ENCODE measurements at places on chromosomes 3 and 15. TPM values are rescaled to one million over a fixed set of nuclear protein-coding genes. Genes with fewer than 3 reads are reported as not detected.

- H3K27me3 ChIP-seq, result no peaks in the 10 kb centered on the region
- no peak overlapping the region for H3K27ac ChIP-seq
- H3K4me1 ChIP-seq, result no peaks in the 10 kb centered on the region
- no peak overlapping the region for H3K4me3 ChIP-seq
- DNase-seq, result no peak
These were observed 666.2 kb downstream of the PDCD6IP start for GRCh38 chr3:34464646-34465045.

DNA sequence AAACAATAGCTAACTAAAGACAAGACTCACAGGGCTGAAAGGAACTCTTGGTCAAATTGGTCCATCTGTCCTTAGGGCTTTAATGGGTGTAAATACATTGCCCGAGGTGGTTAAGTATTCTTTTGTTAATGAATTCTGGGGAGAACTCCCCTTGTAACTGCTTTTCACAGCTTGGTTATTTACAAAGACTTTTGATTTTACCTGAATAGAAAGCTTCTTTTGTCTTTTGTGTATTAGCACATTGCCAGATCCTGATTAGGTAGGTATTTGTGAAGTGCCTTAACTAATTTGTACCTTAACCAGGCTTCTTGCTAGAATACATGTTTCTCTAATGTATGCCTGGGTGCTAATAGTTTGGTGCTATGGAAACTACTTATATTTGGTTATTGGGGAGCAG is 14.0 kb downstream of the CHD2 start:
- no peak for DNase-seq
- H3K36me3 ChIP-seq, result peaks cover 2% of the 10 kb centered on the region
- H3K27ac ChIP-seq, result peak overlapping the region; percentile 20
- peaks cover 99% of the 10 kb centered on the region for H3K4me1 ChIP-seq
- no peaks in the 10 kb centered on the region for H3K27me3 ChIP-seq

DNA sequence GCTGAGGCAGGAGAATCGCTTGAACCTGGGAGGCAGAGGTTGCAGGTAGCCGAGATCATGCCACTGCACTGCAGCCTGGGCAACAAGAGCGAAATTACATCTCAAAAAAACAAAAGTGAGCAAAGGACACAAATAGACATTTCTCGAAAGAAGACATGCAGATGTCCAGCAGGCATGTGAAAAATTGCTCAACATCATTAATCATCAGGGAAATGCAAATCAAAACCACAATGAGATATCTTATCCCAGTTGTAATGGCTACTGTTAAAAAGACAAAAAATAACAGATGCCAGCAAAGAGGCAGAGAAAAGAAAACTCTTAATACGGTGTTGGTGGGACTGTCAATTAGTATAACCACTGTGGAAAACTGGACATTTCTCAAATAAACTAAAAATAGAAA is 20.9 kb downstream of the ASB7 start:
- no peak overlapping the region for H3K4me3 ChIP-seq
- DNase-seq, result no peak
- H3K4me1 ChIP-seq, result no peaks in the 10 kb centered on the region
- no peaks in the 10 kb centered on the region for H3K27me3 ChIP-seq

GRCh38 chr3:70840106-70840870 is 527.9 kb upstream of the MDFIC2 start:
- no peaks in the 10 kb centered on the region for H3K4me1 ChIP-seq
- no peaks in the 10 kb centered on the region for H3K36me3 ChIP-seq
- H3K27ac ChIP-seq, result no peak overlapping the region
- no peak overlapping the region for H3K4me3 ChIP-seq

DNA sequence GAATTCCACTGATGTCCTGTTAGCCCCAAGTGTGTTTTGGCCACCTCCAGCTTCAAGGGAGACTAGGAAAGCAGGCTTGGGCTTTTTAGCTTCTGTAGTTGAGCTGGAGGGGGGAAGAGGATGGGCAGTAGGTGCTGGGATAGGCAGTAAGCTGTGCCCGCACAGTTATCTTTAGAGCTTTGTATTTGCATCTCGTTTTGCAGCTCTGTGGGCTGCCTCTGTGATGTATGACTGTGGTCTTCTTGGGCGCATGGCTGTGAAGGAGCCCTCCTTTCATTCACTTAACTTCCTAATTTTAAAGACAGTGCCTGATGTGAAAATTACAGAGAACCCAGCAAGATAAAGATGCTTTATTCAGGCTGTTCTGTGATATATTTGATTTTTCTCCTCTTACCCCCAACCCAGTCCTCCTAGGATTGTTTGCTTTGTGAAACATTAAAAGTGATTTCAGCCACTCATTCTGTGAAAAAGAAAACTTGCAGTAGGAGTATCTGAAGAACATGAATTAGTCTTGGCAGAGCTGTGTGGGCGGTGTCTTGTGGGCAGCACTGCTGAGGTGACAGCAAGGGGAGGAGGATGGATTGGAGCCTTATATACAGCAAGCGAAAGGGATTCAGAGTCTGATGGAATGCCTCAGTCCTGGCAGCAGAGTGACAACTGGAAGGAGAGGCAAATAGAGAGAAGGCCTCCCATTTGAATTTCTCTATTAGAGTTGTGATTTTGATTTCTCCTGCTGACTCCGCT is 74.3 kb downstream of the LARS2 start:
- H3K4me1 ChIP-seq, result no peaks in the 10 kb centered on the region
- no peaks in the 10 kb centered on the region for H3K27me3 ChIP-seq
- no peak for DNase-seq
- peaks cover 54% of the 10 kb centered on the region for H3K36me3 ChIP-seq
- H3K27ac ChIP-seq, result no peak overlapping the region

GRCh38 chr3:149153402-149153801 is 24.0 kb downstream of the HPS3 start:
- H3K27me3 ChIP-seq, result no peaks in the 10 kb centered on the region
- H3K4me1 ChIP-seq, result no peaks in the 10 kb centered on the region
- peaks cover 12% of the 10 kb centered on the region for H3K36me3 ChIP-seq
- H3K27ac ChIP-seq, result no peak overlapping the region
- no peak for DNase-seq

GRCh38 chr3:173096994-173097785 is 43.8 kb downstream of the SPATA16 start:
- no peaks in the 10 kb centered on the region for H3K4me1 ChIP-seq
- H3K27ac ChIP-seq, result no peak overlapping the region
- DNase-seq, result no peak
- H3K4me3 ChIP-seq, result no peak overlapping the region
- H3K27me3 ChIP-seq, result no peaks in the 10 kb centered on the region
- no peaks in the 10 kb centered on the region for H3K36me3 ChIP-seq

DNA sequence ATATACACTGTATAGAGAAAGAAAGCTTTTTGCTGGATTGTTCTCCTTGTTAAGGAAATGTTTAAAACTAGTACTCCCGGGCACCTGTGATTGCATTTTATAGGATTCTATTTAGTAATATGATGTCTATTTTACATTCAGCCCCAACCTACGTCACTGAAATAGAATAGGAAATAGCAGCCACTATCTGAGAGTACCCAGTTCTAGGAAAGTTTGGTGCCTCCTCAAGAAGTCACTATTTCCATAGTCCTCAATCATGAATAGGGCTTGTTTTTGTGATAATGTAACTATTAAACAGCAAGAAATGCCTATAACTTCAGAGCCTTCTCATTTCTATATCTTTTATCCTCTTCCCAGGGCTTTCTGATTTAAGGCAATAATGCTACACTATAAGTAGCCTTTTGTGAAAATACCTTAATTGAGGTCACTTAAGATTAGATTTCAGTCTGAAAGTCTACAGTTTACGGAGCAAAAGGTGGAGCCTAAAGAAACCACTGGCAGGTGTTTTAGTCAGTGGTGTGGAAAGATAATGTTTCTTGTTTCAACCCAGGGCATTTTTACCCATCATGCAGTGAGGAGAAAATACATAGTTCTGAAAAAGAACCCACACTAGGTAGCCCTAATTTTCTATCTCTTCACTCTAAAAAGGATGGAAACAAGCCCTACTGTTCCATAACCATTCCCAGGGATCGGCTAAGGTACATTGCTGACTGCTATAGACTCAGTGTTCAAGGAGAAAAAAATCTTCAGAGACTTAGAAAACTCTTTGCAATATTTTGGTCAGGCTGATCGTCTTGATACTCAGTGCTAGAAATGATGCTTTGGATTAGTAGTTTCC is 38.7 kb downstream of the TIGIT start:
- DNase-seq, result no peak
- H3K27me3 ChIP-seq, result no peaks in the 10 kb centered on the region
- H3K4me3 ChIP-seq, result no peak overlapping the region
- H3K4me1 ChIP-seq, result peaks cover 11% of the 10 kb centered on the region
- H3K36me3 ChIP-seq, result no peaks in the 10 kb centered on the region

DNA sequence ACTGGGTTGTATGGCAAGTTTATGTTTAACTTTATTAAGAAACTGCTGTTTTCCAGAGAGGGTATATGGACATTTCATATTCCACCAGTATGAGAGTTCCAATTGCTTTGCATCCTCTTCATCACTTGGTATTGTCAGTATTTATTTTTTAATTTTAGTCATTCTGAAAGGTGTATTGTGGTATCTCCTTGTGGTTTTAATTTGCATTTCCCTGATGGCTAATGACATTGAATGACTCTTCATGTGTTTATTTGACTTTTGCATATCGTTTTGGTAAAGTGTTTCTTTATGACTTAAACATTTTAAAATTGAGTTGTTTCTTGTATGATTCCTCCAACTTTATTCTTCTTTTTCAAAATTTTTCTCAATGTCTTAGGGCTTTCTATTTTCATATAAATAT is 44.4 kb downstream of the IL1RAP start:
- H3K27me3 ChIP-seq, result no peaks in the 10 kb centered on the region
- peaks cover 36% of the 10 kb centered on the region for H3K4me1 ChIP-seq
- no peak overlapping the region for H3K27ac ChIP-seq
- no peak overlapping the region for H3K4me3 ChIP-seq
- H3K36me3 ChIP-seq, result peaks cover 2% of the 10 kb centered on the region

The DNAH12 gene
- total RNA-seq, result 0.11 TPM

The CCK gene
- total RNA-seq, result not detected

The CHRFAM7A gene
- total RNA-seq, result 1.2 TPM

The WNT7A gene
- total RNA-seq, result not detected

The ADAMTS17 gene
- total RNA-seq, result 0.36 TPM

The HIGD1A gene
- total RNA-seq, result 379 TPM

The PXYLP1 gene
- total RNA-seq, result 6.4 TPM

The ITPKA gene
- 29.7 TPM for total RNA-seq

The MUSTN1 gene
- total RNA-seq, result 1.4 TPM

The CERS3 gene
- total RNA-seq, result not detected

All from HepG2 (cell line).